Lower lobe of right lung (tissue), 2 donors: ENCODE measurements at places on chromosomes 1 and 21.

GRCh38 chr1:152127673-152128072 is 12.4 kb upstream of the TCHH start:
- DNase-seq = no peak

GRCh38 chr1:235513495-235514366 is 9.5 kb upstream of the B3GALNT2 start:
- DNase-seq = no peak

GRCh38 chr1:2158272-2158671 is 36.3 kb downstream of the FAAP20 start:
- DNase-seq = no peak

GRCh38 chr1:22796642-22797041 is 86.0 kb downstream of the EPHB2 start:
- no peak for DNase-seq

DNA sequence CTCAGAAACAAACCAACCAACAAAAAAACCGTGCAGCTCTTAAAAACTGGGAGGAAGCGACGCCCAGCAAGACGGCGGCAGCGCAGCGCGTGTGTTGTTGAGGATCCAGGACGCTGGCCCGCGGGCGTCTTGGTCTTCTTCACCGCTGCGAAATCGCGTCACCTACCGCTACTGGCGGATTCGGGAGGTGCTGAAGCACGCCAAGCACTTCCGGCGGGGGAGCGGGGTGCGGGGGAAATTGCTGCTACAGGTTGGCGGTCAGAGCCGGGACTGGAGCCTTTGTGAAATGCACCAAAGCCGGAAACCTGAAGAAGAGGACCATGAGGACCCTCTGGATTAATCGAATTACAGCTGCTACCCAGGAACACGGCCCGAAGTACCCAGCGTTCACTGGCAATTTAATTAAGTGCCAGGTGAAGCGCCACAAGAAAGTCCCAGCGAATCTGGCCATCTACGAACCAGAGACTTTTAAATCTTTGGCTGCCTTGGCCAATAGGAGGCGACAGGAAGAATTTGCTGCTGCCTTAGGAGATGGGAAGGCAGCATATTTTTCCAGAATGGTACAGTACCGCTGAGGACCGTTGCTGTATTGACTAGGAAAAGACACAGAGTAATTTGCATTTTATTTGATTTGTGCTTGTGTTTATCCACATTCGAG is 11.9 kb upstream of the RIPPLY3 start:
- no peak for DNase-seq

DNA sequence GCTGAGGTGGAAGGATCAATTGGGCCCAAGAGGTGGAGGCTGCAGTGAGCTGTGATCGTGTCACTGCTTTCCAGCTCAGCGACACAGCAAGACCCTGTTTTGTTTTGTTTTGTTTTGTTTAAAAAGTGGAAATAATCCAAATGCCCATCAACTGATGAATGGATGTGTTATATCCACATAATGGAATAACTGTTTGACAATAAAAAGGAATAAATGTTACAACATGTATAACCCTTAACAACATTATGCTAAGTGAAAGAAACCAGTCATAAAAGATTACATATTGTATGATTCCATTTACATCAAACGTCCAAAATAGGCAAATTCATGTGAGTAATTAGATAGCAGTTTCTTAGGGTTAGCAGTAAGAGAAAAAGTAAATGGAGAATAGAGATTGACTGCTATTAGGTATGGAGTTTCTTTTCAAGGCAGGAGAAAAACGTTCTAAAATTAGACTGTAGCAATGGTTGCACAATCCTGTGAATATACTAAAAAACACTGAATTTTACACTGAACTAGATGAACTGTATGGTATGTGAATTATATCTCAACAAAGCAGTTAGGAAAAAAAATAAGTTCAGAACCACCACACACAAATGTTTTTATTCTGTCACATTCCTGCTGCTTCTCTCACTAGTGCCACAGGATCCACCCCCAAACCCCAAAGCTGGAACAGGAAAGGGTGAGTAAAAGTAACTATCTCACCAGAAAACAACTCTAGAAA is 15.7 kb downstream of the FOXJ3 start:
- DNase-seq = no peak

- no peak for DNase-seq
Measured at GRCh38 chr1:19049128-19049768, 92.8 kb upstream of the IFFO2 start.

DNA sequence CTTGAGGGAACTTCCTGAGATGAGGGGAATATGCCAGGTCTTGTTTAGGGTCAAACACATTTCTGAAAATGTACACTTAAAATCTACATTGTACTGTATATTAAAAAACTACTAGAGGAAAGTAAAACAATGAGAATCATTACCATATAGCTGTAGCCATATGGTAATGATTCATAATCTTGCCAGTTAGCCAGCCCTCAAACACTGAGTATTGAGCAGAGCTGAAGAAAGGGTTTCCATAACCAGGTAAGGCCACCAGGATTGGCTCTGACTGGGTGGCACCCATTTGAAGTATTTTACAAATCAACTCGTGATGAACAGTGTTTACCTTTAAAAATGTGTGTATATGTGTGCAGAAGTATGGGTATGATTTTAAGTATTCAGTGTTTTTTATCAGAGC is 226.7 kb downstream of the SLC45A1 start:
- no peak for DNase-seq

- no peak for DNase-seq
Measured at GRCh38 chr1:87684713-87685205, 356.1 kb downstream of the LMO4 start.

- DNase-seq = no peak
Measured at GRCh38 chr1:221442056-221442455, 299.8 kb downstream of the DUSP10 start.

- DNase-seq = no peak
Measured at GRCh38 chr1:38123356-38124135, 77.0 kb upstream of the POU3F1 start.

DNA sequence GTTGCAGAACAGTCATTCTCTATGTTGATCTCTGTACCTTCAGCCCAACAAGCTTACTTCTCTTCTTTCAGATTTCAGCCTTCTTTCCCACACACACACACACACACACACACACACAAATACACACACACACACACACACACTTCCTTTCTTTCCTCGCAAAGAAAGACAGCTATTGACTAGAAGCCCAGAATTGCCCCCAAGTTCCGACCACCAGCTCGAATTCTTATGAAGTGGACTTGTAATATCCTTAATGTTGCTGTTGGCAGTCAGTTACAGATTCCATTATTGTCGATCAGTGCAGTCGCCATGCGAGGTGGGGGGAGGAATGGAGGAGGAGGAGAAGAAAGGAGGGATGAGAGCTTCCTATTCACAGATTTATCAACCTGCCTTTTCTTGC is 125.5 kb downstream of the CLEC20A start:
- no peak for DNase-seq

GRCh38 chr1:219040291-219040690 is 133.4 kb upstream of the LYPLAL1 start:
- no peak for DNase-seq

GRCh38 chr1:1665815-1666251 is 7.0 kb upstream of the CDK11B start:
- DNase-seq = peak; percentile 55

- no peak for DNase-seq
Measured at GRCh38 chr1:40313958-40314720, 2.9 kb downstream of the COL9A2 start.

DNA sequence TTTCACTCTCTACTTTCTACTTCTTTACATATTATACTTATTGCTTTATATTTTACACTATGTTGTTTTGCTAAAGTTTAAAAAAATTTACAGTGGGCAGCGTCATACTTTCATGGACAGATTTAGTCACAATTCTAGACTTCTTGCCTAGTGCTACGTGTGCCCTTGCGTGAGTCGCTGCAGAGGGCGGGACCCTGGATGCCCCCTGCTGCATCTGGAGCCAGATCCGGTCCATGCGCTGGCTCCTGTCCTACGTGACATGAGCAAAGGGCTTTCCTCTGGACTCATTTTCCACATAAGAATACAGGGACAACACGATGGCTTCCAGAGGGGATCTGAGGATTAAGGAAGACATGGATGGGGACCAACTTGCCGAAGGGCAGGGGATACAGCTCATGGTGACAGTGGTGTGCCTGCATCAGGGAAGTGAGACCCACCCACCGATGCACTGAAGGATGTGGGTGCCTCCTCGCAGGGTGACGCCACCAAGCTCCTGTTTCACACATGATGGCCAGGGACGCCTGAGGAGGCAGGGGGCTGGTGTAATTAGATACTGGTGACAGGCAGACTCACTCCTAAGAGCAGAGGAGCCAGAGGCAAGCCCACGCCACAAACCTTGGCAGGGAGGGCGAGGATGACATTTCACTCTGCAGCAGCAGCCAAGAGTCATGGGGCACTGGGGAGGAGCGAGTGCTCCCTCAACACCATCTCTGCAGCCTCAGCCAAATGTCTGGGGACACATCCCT is 86.6 kb downstream of the DMRTB1 start:
- DNase-seq = peak; percentile 21

GRCh38 chr1:178494569-178494971 is 2.2 kb downstream of the CLEC20A start:
- DNase-seq = no peak

DNA sequence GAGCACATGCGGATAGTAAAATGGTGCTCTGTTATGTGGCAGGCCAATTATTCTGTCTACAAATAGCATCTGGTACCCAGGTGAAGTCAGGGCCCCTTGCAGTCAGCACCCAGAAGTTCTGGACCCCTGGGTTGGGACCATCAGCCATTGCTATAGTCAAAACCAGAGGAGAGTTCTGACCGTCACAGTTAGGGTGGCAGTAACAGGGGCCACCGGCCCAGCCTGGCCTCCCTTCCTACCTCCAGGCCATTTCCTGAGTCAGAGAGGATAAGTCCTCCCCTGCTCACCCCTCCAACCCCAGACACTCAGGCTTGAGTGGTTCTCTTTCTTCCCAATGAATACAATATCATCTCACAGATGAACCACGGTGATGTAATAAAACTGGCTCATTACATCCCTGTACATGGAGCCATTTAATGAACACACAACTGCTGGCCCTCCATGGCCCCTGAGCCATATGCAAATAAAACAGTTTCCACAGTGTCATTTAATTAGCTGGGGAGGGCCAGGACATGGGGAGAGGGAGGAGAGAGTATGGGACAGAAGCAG is 673.6 kb downstream of the MATN1 start:
- DNase-seq = no peak

DNA sequence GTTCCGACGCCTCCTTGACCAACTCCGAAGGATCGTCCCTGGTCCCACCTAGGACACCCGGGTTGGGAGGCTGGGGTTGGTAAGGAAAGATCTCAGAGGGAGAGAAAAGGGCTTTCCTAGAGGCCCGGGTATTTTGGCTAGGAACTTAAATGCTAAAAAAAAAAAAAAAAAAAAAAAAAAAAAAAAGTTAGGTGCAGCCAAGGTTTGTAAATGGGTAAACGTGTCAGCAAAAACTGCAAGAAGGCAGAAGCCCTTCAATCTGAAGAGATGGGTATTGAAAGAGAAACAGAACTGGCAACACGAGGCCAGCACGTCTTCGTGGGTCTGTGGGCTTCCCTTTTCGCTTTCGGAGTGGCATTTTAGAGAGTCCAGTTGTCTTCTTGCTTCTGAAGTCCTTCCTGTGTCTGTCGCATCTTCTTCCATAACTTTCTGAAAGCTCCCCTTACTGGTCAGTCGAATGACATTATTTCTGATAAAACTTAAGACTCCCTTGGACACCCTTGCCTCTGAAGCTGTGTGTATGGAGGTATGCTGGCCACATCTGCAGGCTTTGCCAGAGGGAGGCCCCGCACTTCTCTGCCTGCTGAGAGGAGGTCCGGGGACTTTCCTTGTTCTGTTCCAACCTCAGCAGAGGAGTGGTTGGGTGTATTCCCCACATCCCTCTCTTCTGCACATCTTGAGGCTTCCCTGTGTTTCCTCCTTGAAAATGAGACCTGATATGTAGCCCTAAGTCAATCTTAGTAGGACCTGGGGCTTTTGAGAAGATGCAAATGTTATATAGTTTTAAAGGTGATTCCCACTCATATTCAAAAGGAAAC is 745 bp downstream of the RCSD1 start:
- DNase-seq = no peak

DNA sequence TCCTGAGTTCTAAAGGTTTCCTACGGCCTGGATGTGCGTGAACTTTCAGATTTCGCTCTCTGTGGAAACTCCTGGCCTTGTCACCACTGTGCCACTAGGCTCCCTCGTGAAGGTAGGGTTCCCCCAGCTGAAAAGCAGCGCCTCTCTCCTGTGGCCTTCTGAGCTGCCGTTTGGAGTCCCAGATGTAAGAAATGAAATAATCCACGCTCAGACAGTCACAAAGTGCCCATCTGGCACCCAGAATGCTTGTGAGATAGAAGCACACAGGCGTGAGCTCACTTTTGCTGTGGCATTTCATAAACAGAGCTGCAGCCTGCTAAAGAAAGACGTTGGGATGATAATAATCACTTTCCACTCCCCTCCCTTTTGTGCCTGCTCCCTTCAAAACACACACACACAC is 65.8 kb downstream of the LMO4 start:
- no peak for DNase-seq

DNA sequence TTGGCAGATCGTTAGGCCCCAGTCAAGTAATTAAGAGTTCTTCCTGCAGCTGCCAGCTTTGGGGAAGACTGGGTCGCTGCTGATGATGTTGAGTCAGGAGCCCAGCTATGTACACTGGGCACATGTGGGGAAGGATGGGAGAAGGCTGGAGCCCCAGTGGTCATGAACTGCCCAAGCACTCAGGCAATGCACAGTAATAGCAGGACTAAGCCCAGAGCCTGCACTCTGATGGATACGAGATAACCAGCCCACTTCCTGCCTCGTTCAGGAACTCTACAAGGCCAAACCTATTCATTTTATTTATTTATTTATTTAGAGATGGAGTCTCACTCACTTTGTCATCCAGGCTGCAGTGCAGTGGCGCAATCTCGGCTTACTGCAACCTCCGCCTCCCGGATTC is 81.1 kb upstream of the BTG3 start:
- no peak for DNase-seq

DNA sequence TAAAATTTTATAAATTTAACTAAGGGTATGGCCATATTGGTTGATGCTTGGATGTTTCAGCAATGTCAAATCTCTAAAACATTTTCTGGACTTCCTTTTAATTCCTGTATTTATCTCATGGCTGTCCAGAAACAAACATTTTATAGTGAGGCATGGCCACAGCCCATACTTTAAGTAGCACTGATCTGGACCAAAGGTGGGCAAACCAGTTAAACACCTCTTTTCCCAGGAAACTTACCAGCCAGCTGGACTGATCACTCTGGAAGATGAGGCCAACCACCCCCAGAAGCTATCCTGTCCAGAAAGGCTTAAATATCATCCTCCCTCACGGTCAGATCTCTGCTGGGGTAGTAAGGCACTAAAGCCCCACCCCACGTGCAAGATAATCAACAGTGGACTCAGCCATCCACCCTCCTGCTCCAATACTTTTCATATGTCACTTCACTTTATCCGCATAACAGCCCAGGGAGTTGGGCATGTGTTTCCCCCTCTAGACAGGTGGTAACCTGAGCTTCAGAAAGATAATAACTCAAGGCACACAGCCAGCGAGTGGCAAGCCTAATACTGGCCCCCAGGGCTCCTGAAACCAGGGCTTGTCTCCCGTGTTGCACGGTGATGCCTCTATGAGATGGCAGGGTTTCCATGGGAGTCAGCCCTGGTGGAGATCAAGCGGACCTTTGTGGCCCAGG is 120.5 kb upstream of the NGF start:
- DNase-seq = no peak
